ENCODE measurements at places on chromosomes 7 and 10.

DNA sequence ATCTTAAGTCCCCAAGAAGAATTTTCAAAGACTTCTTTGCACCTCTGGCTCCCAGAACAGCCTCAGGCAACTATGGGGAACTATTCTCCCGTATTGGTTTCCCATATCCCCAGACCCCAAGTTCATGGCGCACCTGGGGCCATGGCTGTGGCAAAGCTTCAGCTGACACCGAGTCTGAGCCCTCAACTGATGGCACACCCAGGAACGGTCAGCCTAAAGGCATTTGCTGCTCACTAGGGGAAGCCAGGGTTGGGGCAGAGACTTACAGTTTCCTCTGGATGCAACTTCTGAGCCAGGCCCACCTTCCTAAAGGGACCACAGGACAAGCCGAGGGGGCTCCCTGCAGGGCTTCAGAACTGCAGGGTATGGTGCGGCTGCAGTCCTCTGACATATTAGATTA, 13.7 kb upstream of the CPA1 start:
- no peak for DNase-seq

DNA sequence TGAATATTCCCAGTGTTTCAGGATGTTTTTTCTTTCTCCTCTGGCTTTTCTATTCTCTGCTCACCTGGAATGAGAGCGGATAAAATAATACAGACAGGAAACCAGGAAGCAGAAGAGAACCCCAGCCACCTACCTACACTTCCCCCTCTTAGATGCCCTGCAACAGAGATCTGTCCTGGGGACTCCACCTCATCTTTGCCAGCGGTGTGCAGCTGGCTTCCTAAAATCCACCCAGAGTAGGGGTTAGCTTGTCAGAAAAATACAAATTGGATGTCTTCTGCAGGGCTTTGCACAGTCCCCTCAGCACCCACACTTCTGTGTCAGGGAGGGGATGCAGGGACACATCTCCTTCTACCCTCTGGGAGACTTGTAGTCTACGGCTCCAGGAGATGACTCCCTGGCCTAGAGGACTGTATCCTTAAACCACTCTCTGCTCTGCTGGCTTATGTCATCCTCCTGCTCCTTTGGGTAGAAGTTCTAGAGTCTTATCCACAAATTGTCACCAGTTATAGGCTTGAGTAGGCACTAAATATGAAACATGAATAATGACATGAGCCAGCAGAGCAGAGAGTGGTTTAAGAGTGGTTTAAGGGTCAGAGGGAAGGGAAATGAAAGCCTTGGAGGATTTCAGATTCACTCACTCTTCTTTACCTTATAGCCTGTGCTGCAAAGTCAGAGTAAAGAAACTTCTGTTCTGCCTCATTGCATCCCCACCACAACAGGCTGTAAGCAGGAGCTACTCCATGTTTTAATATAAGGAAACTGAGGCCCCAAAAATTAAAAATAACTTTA, 749.4 kb downstream of the AUTS2 start:
- no peak for DNase-seq

GRCh38 chr10:115882021-115882420, 391.0 kb downstream of the GFRA1 start:
- no peak for DNase-seq

DNA sequence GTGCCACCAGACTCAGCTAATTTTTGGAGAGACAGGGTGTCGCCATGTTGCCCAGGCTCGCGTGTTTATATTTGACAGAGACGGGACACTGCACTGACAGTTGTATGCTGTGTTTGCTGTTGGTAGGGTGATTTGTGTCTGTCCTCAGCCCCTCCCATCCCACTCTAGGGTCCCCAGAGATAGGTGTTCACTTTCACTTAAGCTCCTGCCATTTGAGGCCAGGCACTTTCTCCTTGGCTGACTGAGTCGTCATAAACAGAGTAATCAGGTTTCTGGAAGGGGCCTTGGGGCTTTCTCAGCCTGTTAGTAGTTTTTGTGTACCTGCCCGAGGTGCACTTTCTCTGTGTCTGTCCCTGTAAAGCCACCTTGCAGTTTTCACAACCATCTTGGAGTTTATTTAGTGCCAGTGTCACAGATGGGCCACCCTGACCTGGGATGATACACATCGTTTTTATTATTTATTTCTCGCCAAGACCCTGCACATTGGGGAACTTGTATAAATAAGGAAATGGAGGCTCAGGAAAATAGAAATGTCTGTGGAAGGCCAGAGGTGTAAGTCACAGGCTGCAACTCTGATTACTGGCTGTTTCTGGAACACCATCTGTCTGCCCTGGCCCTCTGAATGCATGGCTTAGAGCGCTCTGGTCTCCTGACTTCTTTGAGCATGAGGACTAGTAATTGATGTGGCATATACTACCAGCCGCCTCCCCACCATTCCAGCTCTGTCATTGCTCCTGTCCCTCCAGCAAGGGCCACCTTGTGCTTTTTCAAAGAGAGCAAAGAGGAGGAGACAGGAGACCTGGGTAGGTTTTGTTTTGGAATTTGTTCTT, 81.9 kb upstream of the PDCD4 start:
- no peak for DNase-seq

DNA sequence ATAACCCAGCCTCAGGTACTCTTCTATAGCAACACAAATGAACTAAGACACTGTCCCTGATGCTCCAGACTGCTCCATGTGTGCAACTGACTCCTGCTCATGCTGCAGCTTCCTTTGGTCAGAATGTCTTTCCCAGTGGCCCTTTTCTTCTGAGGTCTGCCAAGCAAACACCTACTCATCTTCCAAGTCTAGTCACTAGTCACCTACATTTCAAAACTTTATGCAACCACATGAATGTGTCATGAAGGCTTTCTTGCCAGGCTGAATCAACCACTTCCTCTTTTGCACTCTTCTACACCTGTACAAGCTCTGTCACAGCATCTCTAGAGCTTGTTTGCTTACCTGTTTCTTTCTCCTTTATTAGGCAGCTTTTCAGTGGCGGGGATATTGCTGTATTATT, 75.8 kb downstream of the LSMEM1 start:
- DNase-seq: no peak

- no peak for DNase-seq
Observed at GRCh38 chr10:32308027-32308603, 38.8 kb downstream of the EPC1 start.

DNA sequence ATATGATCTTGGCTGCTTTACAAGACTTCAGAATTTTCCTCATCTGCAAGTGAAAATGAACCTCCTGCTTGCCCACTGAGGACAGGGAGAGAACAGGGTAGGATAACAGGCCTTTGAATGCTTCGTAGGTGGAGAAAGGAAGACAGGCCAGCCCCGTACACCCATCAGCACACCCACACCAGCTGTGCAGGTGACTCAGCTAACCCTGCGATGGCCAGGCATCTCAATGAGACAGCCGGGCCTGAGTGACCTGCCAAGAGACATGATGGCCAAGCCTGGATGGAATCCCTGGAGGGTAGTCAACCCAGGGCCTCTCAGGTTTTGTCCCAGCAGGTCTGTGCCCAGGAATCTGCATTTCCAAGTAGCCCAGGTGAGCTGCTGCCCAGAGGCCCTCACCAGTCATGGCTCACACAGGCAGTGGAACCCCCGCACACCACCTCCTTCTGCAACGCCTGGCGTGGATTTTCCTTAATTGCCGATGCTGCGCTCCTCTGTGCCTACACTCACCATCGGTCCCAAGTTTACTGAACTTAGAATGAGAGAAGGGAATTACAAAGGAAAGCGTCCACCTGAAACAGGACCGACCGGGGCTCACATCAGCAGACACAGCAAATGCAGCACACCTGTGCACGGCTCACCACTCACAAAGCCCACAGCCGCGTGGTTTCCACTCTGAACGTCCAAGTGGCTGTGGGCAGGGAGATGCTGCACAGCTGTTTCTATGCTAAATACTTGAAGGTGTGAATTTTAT, 163.7 kb downstream of the DIP2C start:
- no peak for DNase-seq

- no peak for DNase-seq
Observed at GRCh38 chr10:49679480-49679893, at the start of gene C10orf53. Gene C10orf53 (plus strand): TSS chr10:49679651. CDS start chr10:49679698, 47 bp downstream.

- DNase-seq: no peak
Observed at GRCh38 chr10:65501259-65501658, 1424.6 kb upstream of the LRRTM3 start.

DNA sequence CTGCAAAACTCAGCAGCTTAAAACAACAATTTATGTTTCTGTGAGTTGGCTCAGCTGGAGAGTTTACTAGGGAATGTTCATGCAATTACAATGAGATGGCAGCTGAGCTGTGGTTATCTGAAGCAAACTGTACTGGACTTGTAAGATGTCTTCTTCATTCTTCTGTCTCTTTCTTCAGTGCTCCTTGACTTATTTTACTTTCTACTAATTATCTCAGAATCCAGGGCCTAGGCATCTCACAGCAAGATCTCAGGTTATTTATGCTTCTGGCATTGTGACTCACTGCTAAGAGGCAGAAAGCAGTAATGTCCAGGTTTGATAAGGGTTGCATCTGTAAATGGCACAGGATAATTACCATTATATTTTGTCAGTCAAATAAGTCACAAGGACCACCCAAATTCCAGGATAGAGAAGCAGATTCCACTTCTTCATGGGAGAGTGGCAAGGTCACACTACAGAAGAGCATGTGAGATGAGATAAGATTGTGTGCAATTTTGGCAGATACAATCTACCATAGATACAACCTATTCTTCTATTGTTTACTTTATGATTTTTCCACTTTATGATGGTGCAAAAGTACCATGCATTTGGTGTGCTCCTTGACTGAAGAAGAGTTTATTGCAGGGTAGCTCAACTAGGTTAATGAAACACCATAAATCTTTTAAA, 16.8 kb downstream of the VIM start:
- no peak for DNase-seq

GRCh38 chr10:1297566-1298301, 241.5 kb downstream of the WDR37 start:
- no peak for DNase-seq

DNA sequence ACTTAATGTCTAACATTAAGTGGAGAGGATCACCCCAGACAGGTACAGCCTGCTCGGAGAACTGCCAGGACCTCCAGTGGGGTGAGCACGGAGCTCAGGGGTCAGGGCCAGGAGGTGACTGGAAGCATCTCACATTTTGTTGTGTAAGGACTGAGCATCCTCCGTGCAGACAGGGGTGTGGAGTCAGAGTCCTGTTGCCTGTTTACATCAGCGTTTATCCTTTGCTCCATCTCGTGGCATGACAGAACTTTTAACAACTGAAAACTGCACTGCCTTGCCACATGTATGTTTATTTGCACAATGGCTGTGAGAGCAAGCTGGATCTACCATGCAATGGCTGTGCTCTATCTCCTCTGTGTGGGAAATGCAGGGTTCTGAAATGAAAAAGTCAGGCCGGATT, 175.4 kb upstream of the AKR1E2 start:
- DNase-seq: no peak

- no peak for DNase-seq
Observed at GRCh38 chr10:26090026-26090425, 126.5 kb upstream of the GAD2 start.

GRCh38 chr7:23972057-23972456, 262.0 kb downstream of the STK31 start:
- DNase-seq: no peak

- DNase-seq: no peak
Observed at GRCh38 chr10:43166207-43166879, 28.1 kb downstream of the CSGALNACT2 start.

DNA sequence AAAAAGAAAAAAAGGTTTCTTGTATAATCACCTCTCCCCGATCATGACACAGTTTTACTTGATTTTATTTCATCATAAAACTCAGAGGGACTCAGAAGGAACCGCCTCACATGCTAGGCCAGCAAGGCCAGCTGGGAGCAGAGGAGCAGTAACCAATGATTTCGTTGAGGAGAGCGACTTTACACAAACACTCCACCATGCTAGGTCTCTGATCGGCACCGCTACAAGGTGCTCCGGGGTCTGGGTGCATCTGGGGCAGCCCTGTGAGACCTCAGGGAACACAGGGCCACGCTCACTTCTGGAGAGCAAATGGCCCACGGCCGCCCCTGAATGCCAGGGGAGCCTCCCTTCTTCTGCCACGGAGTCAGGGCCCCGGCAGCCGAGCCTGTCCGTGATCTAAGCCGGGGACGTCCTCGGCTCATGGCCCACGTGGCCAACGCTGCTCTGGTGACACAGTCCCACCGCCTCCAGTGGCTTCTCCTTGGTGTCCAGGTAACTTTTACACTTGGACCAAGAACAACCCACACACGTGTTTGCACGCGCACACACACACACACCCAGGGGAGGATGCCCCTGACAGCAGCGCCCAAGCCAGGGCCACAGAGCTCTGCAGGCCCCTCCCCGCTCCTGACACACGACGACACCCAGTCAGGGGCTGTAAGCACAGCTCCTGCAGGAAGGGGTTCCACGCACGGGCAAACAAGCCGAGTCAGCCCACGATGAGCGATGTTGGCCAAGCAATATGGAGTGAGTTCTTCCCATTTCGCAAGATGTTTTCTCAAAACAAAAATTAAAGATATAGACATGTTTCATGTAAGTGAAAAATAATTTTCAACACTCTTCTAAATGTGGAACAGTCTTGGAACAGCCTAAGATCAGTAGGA, 332.3 kb downstream of the DNAJB6 start:
- DNase-seq: no peak

DNA sequence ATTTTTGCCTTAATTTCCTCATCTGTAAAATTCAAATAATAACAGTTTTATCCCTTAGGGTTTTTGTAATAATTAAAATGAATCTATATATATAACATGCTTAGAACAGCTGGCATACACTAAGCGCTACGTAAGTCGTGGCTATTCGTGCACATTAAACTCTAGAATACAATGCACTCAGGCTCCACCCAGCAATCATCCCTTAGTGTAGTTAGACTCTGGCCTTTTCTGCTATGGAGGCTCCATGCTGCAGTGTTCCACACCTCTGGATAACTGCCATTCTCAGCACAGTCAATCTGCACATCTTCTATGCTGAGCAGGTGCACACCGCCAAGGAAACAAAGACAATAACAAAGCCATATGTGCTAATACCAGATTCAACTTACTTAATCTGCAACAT, 92.9 kb downstream of the IPMK start:
- no peak for DNase-seq

DNA sequence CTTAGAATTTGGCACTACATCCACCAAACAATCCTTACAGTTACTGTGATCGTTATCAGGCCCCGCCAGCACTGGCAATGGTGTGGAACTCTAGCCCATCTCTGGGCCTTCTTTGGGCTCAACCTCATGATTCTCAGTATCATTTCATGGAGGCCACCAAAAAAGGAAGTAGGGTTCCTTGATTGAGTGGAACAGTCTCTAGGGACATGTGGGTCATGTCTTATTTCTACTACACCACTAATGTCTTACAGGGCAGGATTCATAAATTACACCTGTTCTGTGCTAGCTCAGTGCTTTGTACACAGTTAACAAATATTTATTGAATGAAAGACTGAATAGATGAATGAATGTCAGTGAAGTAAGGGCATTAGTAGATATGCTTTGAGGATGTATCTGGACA, 53.9 kb downstream of the AP3M1 start:
- no peak for DNase-seq

GRCh38 chr10:25890995-25891394, 43.0 kb upstream of the MYO3A start:
- DNase-seq: no peak

- DNase-seq: no peak
Observed at GRCh38 chr7:2698581-2699288, 10.7 kb downstream of the AMZ1 start.

- no peak for DNase-seq
Observed at GRCh38 chr10:62707810-62708209, 96.7 kb upstream of the ADO start.

GRCh38 chr10:25982107-25982506, 48.1 kb downstream of the MYO3A start:
- no peak for DNase-seq

GRCh38 chr7:44646921-44647636, 40.7 kb downstream of the OGDH start:
- DNase-seq: no peak
